ENCODE measurements at places on chromosomes 3 and 15.

GRCh38 chr3:167162083-167162482 is 218.0 kb downstream of the ZBBX start:
- DNase-seq: no peak

DNA sequence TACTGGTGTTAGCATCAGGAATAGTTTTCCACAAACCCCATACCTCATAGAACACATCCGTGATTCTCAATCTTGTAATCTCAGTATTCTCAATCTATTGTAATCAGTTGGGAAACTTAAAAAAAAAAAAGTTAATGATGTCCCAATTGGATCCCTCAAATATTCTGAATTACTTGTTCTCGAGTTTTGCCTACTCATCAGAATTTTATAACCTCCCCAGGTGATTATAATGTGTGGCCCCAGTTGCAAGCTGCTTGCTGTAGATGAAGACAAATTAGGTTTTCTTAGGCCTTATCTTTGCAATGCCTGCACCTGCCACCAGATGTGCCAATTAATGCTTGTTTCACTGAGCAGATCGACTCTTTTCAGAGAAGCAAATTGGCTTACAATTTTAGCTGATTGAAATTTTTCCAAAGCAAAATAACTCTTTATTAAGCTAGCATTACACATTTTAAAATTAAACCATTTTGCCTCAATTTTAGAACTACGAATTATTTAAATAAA is 19.0 kb upstream of the DIPK2A start:
- DNase-seq: peak; percentile 52

DNA sequence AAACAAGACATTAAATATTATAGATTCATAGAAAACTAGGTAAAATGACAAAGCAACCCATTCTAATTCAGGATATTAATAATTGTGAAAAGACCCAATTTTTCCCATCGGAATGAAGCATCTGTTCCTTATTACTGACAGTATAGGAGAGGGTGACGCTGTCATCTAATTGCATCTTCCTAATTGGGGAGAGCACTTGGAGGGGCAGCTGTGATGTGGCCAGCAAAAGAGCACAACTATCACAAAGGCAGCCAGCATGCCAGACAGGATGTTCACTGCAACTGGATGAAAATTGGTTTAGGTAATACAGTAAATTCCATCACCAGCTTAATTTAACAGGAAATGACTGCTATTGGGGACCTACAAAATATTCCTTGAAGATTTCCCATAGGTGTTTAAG is 21.9 kb upstream of the MINAR1 start:
- DNase-seq: peak; percentile 63

- DNase-seq: no peak
Observed at GRCh38 chr3:20108869-20109268, 68.6 kb downstream of the KAT2B start.

DNA sequence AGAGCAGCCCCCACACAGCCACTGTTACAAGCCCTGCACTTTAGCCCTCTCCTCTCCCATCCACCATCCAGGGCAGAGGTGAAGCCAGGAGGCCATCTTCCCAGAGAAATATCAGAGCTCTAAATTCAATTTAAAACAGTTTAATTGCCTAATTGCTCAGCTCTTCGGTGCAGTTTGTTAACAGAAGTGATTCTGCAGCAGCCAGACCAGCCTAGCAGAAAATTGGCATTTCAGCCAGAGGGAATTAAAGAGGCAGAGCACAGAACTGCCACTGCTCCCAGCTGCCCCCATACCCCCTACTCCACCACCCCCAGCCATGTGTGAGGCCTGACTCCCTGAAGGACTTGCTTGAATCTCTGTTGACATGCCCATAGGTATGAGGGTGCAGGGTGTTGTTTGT is 38.5 kb downstream of the TPRA1 start:
- DNase-seq: peak; percentile 49

DNA sequence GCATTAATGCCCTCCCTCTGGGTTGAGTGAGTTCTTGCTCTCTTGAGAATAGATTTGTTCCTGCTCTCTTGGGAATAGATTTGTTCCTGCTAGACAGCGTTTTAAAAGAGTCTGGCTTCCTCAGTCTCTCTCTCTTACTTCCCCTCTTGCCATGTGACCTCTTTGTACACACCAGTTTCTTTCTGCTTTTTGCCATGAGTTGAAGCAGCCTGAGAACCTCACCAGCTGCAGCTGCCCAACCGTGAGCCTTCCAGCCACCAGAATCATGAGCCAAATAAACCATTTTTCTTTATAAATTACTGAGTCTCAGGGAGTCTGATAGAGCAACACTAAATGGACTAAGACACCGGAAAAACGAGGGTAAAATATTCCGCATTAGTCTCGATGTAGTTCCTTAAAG is 253.6 kb downstream of the CNTN6 start:
- DNase-seq: no peak

DNA sequence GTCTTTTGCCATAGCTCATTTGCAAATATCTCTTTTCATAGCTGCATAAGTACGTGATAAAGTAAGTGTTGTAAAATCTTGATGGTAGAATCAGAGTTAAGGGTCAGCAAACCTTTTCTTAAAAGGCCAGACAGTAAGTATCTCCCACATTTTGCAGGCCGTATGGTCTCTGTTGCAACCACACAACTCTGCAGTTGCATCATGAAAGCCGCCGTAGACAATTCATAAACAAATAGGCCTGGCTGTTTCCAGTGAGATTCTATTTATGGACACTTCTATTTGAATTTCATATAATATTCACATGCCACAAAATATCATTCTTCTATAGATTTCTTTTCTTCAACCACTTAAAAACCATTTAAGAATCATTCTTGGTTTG is 248.5 kb downstream of the TLE3 start:
- DNase-seq: no peak

GRCh38 chr15:76298986-76299385 is 12.3 kb downstream of the ETFA start:
- DNase-seq: no peak

- DNase-seq: peak; percentile 87
Observed at GRCh38 chr3:152268555-152269055, at the start of gene MBNL1. Gene MBNL1 (plus strand): TSS chr3:152268929. CDS start chr3:152300194, 31,265 bp downstream.

DNA sequence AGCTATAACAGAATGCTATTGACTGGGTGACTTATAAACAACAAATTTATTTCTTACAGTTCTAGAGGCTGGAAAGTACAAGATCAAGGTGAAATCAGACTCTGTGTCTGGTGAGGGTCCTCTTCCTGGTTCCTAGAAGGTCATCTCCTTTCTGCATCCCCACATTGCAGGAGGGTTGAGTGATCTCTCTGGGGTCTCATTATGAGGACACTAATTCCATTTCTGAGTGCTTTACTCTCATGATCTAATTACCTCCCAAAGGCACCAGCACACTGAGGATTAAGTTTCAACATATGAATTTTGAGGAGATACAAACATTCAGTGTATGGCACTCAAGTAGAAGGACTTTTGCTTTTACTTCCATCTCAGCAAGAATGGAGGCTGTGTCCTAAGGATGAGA is 534.1 kb upstream of the KCNMB2 start:
- DNase-seq: no peak

DNA sequence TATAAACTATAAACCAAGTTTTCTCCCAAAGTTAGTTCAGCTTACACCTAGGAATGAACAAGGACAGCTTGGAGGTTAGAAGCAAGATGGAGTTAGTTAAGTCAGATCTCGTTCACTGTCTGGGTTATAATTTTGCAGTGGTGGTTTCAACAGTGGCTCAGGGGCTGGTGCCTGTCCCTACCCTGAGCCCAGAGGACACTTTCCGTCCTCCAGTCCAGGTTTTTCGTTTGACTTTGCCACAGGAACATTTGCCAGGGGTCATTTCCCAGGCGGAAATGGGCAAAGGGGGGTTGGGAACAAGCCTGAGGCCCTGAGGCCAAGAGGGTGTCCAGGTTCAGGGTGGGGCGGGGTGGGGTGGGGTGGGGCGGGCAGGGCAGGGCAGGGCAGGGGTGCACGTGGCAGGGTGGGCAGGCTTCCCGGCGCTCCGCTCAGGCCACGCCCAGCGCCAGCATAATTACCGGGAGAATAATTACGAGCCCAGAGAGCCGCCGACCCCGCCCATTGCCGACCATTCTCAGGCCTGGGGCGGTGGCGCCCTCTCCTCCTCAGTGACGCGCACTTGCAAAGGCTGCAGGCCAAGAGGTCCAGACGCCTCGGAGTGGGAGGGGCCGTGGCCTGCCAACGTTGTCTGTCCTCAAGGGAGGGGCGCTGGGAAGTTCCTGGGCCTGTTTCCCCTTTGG is 70.4 kb downstream of the KLF13 start:
- peak; percentile 46 for DNase-seq

DNA sequence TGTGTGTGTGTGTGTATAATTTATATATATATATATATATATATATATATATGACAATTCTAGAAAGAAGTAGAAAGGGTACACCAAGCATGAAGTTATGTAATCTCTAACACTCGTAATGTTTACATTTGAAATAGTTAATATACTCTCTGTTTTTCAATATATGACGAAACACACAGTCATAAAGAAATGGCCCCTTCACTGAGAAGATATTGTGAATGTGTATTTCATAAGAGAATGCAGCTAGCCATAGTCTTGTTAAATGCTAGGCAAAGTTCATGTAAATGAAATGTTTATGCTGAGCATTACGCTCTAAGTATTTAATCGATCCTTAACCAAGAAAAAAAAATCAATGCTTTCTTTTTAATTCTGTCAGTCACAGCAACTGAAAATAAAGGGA is 154.7 kb upstream of the TSPAN3 start:
- no peak for DNase-seq

DNA sequence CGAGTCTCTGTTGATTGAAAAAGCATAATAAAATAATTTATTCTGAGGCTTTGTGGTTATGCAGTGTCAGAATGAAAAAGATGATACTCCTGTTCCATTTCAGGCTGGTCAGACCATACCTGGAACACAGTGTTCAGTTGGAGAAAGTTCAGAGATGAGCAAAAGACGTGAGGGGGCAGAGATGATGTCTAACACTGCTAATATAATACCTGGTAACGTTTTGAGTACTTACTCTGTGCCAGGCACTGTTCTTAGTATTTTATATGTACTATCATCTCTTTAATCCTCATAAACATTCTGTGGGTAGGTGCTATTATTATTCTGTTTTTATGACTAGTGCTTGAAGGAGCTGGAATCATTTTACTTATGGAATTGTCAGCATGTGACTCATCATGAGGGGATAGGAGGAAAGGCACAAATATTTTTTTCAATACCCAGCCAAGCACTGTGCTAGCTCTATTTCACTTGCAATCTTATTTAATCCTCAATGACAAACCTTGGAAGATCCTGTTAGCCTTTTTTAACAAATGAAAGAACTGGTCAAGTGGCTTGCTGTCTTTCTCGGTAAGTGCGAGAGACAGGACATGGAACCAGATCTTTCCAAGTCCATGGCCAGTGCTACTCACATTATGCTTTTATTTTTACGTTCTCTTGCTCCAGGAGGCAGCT is 31.8 kb downstream of the IQGAP1 start:
- DNase-seq: no peak

- DNase-seq: no peak
Observed at GRCh38 chr3:20458994-20459716, 273.1 kb upstream of the SGO1 start.

GRCh38 chr3:185197068-185197467 is 44.2 kb upstream of the C3orf70 start:
- no peak for DNase-seq

GRCh38 chr15:73688455-73688854 is 4.3 kb downstream of the CD276 start:
- DNase-seq: no peak

GRCh38 chr3:24734019-24734418 is 239.4 kb upstream of the THRB start:
- DNase-seq: no peak

- DNase-seq: no peak
Observed at GRCh38 chr3:141941093-141941492, 64.7 kb downstream of the ATP1B3 start.

DNA sequence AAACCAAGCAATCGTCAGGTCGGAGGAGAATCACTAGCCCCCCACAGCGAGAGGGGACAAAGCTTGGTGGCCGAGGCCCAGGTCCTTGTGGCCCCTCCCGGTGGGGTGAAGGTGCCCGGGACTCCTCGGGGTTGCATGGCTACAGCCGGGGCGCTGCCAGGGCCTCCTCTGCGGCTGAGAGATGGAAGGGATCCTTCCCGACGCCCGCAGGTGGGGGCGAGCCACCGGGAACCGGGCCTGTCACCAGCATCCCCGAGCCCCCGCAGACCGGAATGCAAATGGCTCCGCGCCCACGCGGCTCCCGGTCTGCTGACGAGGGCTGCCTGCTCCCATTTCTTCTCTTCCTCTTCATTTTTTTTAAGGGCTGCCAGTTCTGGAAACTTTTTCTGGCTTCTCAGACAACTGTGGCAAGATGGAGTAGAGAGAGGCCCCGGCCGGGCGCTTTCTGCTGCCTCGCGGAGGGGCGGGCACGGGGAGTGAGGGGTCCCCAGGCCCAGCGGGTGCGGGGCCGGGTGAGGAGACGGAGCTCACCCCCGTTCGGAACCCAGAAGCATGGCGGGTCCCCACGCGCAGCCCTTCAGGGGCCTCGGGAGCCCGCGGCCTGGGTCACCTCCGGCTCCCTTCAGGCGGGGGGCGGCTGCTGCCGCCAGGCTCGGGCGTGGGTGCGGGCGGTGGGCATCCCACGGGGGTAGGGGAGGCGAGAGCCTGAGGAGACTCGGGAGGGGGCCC is 27.5 kb downstream of the MELTF start:
- DNase-seq: peak; percentile 43

DNA sequence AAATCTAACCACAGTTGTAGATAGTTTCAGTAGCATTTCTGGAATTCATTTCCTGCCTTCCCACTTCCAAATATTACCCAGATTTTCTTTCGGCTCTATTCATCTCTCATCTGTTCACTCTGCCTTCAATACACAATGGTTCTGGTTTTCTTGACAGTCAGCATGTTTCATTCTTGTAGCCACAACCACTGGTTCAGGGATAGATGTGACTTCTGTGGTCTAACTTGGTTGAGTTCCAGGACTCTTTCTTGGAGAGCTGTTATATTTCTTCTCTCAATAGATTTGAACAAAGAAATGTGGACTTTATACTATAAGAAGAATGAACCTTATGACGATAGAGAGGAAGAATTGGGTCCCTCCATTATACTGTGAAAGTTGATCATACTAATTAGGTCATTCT is 228.8 kb downstream of the NSUN3 start:
- no peak for DNase-seq

Data from brain (organoid and tissue), 16 donors.